PC-9 (cell line): ENCODE measurements at places on chromosomes 2 and 18. TPM values are rescaled to one million over a fixed set of nuclear protein-coding genes. Genes with fewer than 3 reads are reported as not detected.
A peak's percentile ranks its signal among the peaks of the same experiment; 100 is the strongest.

GRCh38 chr18:7567474-7568425 lies 634 bp downstream of the PTPRM start:
- DNase-seq: peak; percentile 49
- H3K4me1 ChIP-seq: peaks cover 19% of the 10 kb centered on the region
- H3K27me3 ChIP-seq: no peaks in the 10 kb centered on the region
- no peaks in the 10 kb centered on the region for H3K36me3 ChIP-seq
- peak overlapping the region; percentile 83 for H3K4me3 ChIP-seq

Gene GALNT13
- total RNA-seq: 3.6 and 4.0 TPM in 2 replicates

- H3K27ac ChIP-seq: no peak overlapping the region
- H3K27me3 ChIP-seq: no peaks in the 10 kb centered on the region
These were observed 4.5 kb upstream of the GAL3ST2 start for GRCh38 chr2:241772063-241772499.

DNA sequence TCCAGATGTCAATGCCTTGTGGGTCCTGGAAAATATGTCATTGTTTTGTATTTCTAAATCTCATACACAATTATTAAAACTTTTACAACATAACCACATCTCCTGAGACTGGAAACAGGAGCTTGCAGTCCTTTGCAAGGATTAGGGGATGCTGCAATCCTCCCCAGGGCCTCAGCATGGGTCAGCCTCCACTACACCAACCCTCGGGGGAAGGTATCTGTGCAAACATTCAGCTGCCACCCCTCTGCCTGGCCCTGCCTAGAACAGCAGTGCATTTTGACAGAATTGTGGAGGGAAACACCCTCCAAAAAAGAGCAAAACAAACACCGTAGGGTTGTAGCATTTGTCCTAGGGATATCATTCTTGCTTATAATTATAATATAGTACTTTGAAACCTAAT lies 4.2 kb upstream of the UPP2 start:
- H3K4me1 ChIP-seq: 0 out of 2 replicates have a peak, but pooled peaks cover 9% of the 10 kb centered on the region
- H3K27me3 ChIP-seq: no peaks in the 10 kb centered on the region
- no peak for DNase-seq
- H3K36me3 ChIP-seq: no peaks in the 10 kb centered on the region
- H3K4me3 ChIP-seq: no peak overlapping the region

GRCh38 chr18:59813942-59814341 lies 85.9 kb upstream of the PMAIP1 start:
- no peaks in the 10 kb centered on the region for H3K36me3 ChIP-seq
- H3K27me3 ChIP-seq: no peaks in the 10 kb centered on the region
- H3K4me1 ChIP-seq: no peaks in the 10 kb centered on the region
